ENCODE measurements at places on chromosomes 4 and X.

DNA sequence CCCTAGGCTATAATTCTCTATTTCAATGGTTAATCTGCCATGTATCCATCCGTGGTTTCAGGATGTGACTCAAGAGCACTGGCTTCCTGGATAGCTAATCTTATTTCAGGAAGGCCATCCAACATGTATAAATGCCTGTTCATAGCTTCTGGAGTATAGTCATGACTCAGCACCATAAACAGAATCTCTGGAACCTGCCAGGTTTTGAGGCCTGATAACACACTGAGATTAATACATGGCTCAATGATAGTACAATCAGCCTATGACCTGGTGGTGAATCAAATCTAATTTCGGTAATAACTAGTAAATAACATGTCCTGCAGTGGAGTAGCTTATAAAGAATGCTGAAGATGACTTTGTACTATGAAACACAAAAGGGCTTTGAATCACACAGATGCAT lies 5.7 kb upstream of the IL13RA2 start:
- DNase-seq = no peak

GRCh38 chr4:70991596-70991995 lies 1.9 kb upstream of the DCK start:
- DNase-seq = no peak

GRCh38 chr4:5361968-5362367 lies 310.7 kb downstream of the STK32B start:
- DNase-seq = no peak

GRCh38 chrX:24025741-24026403 lies 1.1 kb downstream of the KLHL15 start:
- no peak for DNase-seq

- no peak for DNase-seq
These were observed 285.3 kb downstream of the ANKRD50 start for GRCh38 chr4:124427095-124427767.

DNA sequence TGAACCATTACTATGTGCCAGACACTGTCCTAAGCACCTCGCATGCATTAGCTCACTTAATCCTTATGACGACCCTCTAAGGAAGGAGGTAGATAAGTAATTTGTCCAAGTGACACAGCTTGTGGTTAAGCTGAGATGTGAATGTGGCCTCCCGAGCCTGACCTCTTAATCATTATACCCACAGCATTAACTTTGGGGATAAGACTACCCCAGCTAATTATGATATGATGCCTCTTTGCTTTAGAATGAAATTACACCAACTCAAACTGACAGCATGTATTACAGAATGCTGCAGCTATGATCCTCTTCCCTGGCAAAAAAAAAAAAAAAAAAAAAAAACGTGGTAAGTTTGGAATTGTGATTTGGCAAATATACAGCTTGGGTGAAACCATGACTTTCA lies 53.5 kb downstream of the APBB2 start:
- DNase-seq = no peak

DNA sequence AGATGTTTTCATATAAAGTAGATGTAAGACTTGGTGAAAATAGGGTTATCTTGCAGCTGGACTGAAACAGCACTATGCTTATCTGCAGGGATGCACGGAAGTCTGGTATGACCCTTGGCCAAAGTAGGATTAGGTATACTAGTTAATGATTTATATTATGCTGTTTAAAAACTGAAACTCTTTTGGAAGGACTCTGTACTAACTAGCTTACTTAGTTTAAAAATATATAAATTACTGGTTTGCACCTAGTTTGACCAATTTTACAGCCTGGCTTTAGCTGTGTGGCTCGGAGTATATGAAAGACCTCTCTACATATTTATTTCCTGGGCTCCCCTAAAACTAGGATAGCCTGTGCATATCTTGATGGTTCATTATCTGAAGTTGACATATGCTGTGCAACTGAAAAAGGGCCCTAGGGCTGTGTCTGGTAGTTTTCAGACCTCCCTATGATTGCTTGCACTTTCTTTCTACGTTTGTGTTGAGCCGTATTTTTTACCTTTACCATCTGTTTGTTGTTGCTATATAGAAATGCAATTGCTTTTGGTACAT lies 89.2 kb downstream of the TMEM144 start:
- no peak for DNase-seq

DNA sequence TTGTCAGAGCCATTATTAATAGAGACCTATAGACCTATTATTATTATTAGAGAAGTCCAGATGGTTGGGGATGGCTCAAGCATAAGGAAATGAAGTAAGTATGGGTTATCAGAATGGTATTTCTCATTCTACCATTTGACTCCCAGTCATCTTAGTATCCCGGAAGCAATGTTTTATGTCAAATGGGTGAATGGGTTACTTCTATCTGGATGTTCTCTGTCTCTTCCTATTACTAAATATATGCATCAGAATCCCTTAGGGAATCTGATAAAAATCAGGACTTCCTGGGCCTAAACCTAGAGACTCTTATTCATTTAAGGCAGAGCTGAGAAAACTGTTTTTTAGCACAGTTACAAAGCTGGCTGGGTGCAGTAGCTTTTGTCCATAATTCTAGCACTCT lies 149.9 kb downstream of the SLC10A7 start:
- DNase-seq = no peak

GRCh38 chr4:119921830-119922229 lies 144.8 kb downstream of the MAD2L1 start:
- no peak for DNase-seq

- no peak for DNase-seq
These were observed 14.3 kb upstream of the CORIN start for GRCh38 chr4:47852136-47852535.

DNA sequence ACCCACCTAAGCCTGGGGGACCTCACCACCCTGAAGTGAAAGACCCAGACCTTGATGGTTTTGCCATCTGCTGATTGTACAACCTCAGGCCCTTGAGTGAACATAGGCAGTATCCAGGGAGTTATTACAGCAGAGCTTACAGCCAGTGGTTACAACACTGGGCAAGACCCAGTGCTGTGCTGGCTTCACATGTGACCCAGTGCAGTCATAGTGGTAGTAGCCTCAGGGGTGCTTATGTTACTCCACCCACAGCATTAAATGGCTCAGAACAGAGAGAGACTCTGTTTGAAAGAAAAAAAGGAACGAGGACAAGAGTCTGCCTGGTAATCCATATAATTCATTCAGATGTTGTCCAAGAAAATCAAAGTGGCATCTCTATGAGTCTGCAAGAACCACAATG lies 45.2 kb upstream of the DACH2 start:
- DNase-seq = no peak

GRCh38 chr4:164614329-164614728 lies 139.6 kb upstream of the SMIM31 start:
- no peak for DNase-seq

DNA sequence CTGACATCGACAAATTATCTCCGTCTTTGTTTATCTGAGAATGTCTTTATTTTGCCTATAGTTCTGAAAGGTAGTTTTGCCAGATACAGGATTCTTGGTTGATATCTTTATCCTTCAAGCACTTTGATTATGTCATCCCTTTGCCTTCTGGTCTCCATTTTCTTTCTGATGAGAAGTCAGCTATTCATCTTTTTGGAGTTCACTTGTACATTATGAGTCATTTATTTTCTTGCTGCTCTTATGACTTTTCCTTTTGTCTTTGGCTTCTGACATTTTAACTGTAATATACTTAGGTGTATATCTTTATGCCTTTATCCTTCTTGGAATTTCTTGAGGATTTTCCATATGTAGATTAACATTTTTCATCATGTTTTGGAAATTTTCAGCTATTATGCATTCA lies 51.4 kb downstream of the SHROOM4 start:
- no peak for DNase-seq

- DNase-seq = no peak
These were observed 487.0 kb downstream of the PDHA2 start for GRCh38 chr4:96326846-96327245.

GRCh38 chrX:2696698-2697215 lies 5.7 kb downstream of the CD99 start:
- DNase-seq = peak; percentile 80

DNA sequence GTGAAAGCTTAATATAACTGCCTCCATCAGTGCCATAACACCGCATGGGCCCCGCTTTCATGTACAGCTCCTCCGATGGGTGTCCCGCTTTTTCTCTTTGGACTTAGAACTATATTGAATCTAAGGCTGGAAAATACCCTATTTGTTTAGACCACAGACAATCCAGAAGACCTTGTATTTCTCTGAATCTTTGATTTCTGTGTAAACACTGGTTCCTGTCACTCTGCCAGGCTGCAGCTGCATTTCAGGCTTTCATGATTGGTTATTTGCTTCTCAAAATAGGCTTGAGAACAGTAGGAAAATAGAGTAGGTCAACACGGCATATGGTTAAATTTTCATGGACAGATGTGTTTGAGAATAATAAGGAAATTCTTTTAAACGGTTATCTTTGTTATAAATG lies 80.0 kb downstream of the NWD2 start:
- no peak for DNase-seq

GRCh38 chrX:101682723-101683122 lies 23.1 kb upstream of the ARMCX2 start:
- no peak for DNase-seq

DNA sequence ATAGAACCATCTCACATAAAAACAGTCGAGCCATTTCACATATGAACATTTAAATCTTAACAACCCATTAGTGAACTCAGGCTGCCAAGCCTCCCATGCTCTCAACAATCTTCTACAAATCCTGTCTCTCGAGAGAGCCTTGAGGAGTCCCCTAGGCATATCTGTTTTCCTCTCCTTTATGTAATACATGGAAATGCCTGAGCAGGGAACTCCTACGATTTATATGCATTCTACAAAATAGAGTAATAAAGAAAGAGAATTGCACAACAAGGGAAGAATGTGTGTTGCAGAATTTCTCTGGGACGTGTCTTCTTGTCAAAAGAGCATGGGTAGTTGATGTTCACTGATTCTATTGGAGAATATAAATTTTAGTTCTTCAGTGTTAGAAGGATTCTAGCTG lies 101.8 kb upstream of the VCX2 start:
- no peak for DNase-seq

DNA sequence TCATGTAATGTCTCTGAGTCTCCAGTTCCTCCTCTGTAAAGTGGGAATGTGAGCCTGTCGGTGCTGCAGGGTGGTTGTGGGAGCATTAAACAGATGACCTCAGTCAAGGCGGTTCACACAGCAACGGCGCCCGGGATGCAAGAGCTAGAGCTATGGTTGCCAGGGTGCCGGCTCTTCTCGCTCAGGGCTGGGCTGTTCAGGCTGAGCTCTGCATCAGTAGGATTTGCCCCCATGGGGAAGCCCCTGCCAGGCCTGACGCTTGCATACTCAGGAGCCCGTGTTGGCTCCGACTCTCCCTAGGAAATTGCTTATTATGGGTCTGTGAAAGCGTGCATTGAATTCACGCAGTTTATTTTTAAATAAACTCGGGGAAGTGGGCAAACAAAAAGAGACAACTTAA lies 67.3 kb downstream of the PSAPL1 start:
- DNase-seq = no peak

DNA sequence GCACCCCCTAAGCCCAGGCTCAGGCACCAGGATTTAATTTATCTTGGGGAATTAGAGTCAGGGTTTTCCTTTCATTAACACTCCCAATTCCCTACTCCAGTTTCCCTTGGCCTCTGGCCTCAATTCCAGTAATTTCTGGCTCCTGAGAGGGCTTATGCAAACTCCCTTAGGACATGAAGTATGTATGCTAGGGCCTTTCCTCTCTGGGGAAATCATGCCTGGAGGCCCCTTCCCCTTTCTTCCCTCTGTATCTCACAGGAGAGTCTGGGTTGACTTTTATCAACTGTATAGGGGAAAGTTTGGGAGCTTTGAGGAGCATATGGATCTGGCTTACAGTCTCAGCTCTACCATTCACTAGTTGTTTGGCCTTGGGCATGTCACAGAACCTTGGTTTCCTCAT lies 169.5 kb downstream of the SHROOM4 start:
- DNase-seq = no peak

- DNase-seq = peak; percentile 88
These were observed 545 bp downstream of the DOCK11 start for GRCh38 chrX:118495958-118496762.

DNA sequence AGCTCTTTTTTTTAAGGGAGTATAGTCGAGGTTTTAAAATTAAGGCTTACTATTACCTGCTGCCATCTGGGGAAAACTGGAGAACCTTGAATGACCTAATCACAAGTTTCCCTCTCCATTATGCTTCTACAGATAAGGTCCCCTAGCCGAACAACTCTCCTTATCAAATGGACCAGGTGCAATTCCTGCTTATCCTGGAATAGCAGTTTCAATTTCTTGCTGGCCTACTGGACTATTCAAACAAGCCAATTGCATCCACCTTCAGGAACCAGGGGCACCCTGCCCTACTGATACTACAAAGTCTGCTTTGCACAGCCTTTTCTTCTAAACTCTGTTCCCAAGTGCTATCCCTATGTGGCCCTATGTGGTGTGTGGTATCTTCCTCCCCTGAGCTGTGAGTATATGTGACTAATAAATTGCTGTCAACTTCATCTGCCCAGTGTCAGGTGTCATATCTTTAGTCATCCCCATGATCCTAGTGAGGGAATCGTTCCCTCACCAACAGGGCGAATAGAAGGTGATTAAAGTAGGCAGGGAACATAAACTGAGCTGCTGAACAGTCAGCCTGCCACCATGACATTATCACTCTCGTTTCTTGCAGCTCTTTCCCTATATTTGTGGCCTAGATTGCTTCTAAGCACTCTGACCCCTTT lies 128.5 kb downstream of the ATG4A start:
- DNase-seq = no peak

All from CD4-positive, alpha-beta T cell treated with Interleukin-17A for 1 hour (primary cell).